ENCODE measurements at places on chromosomes 2 and 18. TPM values are rescaled to one million over a fixed set of nuclear protein-coding genes. Genes with fewer than 3 reads are reported as not detected.
A peak's percentile ranks its signal among the peaks of the same experiment; 100 is the strongest.

- DNase-seq: no peak
Measured at GRCh38 chr2:236843161-236843968, 242.3 kb upstream of the COPS8 start.

The RPRM gene
- 0.10 TPM for total RNA-seq

DNA sequence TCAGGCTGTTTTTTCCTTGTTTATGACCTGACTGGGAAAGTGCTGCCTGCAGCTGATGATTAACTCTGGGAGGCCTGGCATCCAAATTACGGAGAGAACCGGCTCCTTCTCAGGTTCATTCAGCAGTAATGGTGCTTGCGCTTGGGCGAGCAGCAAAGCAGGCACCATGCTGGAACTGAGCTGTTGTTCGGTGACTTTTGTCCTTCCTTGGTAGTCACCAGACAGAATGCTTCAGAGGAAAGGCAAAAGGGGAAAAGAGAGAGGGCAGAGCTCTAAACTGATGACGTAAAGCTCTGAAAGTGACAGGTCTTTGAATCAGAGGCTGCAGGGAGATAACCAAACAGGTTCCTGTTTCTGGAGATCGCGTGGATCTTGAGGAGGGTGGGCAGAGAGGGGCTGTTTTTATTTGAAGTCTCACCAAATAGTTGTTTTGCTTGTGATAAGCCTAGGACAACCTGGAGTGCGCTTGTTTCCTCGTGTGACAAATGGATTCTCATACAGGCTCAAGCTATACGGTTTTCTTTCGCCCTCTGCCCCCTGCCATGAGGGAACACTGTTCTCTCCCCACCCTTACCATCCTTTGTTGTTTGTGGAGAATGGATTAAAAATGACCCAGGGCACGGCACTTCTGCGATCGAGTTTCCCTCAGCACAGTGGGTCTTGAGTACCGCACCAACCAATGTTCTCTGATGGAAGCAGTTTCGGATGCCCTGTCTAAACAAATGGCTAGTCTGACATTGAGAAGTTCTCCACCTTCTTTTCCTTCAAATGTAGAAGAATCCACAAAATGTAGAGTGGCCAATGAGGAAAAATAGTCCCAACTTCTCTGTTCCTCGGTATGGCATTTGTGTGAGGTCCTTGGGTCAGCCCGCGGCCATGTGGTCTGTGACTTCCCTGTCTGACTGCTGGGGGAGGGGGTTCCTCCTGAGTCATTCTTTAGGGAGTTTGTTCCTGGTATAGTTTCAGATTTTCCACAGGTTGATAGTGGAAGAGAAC, 1.3 kb downstream of the RASGRP3 start:
- no peak for DNase-seq

DNA sequence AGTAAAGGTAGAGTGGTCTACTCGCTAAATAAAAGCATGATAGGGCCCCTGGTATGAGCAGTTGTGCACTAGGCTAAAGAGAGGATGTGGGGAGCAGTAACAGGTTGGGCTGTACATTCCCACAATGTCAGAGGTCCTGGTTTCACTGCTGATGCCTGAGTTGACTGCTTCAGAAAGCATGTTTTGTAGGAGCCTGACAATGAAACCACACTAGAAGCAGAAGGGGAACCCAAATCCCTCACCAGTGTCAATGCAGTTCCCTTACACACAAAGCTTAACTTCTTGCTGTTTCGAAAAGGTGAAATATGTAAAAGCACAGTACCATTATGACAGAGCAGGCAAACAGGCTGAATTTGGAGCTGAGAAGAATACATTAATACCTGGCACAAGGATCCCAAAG, 291.7 kb upstream of the KYNU start:
- DNase-seq: no peak

DNA sequence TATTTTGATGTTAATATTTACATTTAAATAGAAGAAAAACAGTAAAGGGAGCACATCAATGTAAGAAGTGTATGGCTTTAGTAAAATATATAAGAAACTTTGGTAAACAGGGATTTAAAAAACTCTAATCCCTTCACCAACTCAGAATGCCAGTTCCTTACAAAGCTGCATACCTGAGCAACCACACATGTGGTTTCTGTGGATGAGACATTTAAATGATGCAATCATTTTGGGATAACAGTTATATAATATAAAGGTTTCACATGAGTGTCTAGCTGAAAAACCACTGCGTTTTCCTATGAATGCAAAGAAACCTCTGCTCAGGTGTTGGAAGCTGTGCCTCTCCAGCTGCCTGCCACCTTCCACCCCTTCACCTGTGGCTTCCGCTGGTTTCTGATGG, 209.1 kb upstream of the REV1 start:
- no peak for DNase-seq

The KYNU gene
- total RNA-seq: 274 TPM

DNA sequence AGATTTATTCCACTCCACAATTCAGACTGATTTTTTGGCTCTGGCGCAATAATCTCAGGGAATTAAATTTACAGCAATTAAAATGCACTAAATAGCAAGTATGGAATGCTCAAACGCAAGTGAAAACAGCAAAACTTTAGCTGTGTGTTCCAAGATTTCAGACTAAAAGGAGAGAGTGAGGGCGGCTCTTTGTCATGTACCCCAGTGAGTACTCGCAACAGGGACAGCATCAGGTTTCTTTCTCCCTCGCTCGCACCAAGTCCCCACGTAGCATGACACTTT, 1.1 kb downstream of the ROCK2 start:
- DNase-seq: no peak

GRCh38 chr2:189521699-189522434, 58.7 kb downstream of the SLC40A1 start:
- peak; percentile 25 for DNase-seq

The HMSD gene
- total RNA-seq: 0.81 TPM

The IL36RN gene
- total RNA-seq: not detected

All from NCI-H460 (cell line).